ENCODE measurements at places on chromosomes 16 and 17.
A peak's percentile ranks its signal among the peaks of the same experiment; 100 is the strongest.

DNA sequence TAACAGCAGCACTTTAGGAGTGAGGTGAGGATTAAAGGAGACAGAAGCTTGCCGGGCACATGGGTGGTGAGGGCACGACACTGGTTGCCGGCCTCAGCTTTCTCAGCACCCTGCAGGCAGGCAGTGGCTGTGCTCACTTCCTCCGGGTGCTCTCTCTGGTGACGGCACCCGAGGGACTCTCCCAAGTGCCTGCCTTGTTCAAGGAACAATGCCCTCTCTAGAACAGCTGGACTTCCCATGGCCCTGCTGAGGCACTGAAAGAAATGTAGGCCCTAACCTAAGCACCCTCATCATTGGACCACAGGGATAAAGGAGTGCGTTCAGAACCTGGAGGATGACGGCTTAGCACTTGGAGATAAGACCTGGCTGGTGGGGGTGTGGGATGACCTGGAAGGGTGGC lies 72.7 kb downstream of the N4BP1 start:
- DNase-seq: no peak

GRCh38 chr17:70313086-70313852 lies 143.9 kb downstream of the KCNJ2 start:
- no peak for DNase-seq

GRCh38 chr17:14197586-14197985 lies 39.1 kb downstream of the CDRT15 start:
- peak; percentile 64 for DNase-seq

- DNase-seq: no peak
Measured at GRCh38 chr17:1150863-1151600, 28.7 kb downstream of the ABR start.

DNA sequence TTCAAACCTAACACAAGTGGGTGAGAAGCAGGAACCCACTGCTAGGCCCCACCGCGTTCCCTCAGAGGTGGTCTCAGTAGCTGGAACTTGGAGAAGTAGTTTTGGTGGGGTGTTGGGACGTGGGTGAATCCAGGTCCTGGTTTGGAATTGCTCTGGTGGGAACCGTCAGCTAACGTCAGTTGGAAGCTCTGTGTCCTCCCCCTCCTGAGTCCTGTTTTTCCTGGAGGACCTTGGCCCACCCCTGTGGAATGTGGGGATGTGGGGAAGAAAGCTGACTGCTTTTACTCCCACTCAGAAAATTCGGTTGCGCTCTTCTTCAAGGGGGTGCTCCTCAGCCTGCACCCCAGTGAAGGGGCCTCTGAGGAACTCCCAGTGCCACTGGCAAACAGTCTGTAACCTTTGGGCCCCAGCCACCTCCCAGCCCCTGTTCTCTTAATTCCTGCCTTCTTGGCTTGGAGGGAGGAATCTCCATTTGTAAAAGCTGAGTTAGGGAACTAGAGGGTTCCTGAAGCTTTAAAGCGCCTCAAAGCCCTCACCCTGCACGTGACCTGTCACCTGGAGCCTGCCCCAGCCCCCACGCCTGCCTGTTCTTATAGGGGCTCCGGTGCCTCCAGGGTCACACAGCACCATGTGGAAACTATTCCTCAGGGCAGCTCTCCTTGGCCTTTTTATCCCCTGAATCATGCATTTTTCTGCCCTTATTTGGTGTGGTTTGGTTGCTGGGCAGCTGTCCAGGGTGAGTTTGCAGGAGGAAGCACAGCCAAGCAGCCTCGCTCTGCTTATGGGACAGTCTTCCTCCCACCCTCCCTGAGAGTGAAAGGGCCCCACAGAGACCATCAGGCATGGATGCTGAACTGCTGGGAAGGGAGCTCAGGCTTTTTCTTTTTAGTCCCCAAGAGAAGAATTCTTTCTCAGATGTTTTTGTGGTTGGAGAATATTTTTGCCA lies 16.2 kb upstream of the NAGLU start:
- DNase-seq: no peak

DNA sequence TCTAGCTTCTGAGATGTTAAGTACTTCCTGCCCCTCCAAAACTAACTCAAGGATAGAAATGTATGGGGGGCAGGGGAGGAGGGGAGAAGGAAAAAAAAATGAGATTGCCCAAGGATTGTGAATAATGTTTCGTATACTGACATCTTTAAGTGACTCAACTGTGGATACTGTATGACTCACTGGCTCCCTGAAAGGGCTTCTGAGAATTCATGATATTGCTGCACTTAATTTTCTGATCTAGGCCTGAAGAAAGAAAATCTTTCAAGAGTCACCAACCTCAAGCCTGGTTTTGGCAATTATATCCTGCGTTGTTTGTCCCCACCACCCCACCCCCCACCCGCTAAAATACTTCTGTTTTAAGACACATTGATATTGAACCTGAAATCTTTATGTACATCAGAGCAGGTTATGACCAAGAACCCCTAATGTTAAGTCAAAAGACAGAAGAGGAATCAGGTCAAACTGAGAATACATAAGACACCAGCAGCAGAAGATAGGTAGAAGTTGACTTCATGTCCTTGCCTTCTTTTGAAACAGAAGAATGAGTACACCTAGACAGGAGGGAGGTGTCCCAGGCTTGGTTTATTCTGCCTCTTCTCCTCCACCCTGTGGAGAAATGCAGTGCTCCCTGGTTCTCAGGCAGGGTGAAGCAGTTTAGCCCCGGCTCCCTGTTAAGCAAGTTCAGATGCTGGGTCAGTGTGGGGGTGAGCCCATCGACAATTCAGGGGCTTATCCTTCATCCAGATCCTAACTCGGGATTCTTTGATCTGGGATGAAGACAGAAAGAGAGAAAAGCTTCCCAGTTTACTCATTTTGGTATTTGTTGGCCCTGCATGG lies 3.3 kb upstream of the FBXL20 start:
- DNase-seq: peak; percentile 25

- peak; percentile 66 for DNase-seq
Measured at GRCh38 chr17:33520426-33521330, 227.6 kb upstream of the ASIC2 start.

DNA sequence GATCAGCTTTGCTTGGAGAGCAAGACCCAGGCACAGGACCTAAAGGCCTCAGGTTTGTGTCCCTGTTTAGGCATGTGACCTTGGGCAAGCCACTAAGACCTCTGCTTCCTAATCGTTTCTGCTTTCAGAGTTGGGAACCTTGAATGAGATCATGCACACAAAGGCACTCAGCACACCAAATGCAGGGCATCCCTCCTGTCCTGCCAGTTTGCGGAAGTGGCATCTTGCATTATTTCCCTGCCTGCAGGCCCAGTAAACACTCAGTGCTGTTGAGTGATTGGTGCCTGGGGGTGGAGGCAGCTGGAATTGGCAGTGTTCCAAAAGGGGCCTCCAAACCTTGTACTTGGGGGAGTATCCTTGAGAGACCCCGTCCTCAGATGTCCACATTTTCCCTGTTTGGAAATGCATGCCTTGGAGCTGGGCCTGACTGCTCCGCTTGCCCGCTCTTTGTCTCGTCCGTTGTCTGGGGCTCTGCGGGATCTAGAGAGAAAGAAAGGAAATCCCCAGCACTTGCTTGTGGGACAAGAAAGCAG lies 28.7 kb downstream of the MRM1 start:
- DNase-seq: no peak
